ENCODE measurements at places on chromosomes 16 and 17. TPM values are rescaled to one million over a fixed set of nuclear protein-coding genes. Genes with fewer than 3 reads are reported as not detected.
A peak's percentile ranks its signal among the peaks of the same experiment; 100 is the strongest.

Gene UBTF
- total RNA-seq: 39.1 TPM

Gene CCL16
- total RNA-seq: 1.1 TPM

DNA sequence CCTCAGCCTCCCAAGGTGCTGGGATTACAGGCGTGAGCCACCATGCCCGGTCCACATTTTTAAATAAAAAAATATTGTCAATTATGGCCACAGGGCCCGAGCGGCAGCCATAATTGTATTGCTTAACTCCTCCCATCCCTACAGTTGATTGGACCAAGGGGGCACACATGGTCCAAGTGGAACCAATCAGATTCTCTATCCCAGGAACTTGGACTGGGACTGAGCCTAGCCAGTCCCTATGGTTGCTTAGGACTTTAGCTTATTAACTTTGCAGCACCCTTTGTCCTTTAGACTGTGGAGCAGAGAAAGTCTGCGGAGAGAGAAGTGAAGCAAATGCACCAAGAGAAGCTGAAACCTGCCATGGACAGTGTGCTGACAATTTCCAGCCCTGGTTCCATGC, 5.5 kb upstream of the RDM1 start:
- DNase-seq: no peak

- no peak for DNase-seq
Measured at GRCh38 chr16:28283173-28283572, 9.2 kb upstream of the SBK1 start.

GRCh38 chr16:85433477-85433876, 179.6 kb upstream of the GSE1 start:
- DNase-seq: no peak

DNA sequence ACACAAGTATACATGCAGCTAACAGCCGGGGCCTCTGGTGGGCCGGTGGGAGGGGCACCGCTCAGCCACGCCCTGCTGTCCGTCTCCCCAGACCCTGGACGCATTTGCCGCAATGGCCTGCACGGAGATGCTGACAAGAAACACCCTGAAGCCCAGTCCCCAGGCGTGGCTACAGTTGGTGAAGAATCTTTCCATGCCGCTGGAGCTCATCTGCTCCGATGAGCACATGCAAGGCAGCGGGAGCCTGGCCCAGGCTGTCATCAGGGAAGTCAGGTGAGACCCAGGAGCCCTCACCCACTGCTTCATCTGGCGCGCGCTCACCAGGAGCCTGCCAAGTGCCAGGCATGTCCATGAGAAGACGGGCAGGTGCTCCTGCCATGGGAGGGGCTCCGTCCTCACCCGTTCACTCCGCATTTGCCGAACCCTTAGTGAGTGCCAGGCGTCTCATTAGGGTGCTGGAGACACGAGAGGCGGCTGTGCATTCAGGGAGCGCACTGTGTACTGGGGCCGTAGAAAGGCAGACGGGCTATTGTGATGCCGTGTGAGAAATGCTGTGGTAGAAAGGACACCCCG, 51.4 kb upstream of the ENDOV start:
- peak; percentile 75 for DNase-seq

DNA sequence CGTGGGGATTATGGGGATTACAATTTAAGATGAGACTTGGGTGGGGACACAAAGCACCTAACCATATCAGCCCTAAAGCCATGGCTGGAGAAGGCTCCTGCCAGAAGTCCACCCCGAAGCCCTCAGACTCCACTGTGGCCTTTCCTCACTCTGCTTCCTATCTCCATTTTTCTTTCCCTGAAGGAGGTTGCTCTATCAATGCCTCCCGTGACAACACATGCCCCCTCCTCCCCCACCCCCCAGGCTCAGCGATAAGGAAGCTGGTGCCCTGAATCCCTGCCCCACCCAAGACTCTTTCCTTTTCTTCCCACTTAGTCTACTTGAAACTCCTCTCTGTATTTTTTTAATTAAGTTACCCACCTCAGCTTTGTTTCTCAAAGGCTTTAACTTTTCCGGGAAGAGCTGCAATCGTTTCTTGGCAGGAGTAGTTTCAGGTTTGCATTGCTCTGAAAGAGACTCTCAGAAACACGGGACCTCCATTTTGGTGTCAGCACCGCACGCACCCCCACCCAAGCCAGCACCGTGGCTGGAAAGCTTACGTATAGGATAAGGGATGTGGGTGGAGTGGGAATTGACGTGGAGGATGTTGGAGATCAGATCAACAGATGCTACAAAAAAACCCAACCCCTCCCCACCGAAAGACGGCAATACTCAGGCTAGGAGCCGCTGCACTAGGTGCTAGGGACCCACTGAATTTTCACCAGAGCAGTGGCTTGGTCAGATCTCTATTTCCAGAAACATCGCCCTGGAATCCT, 15.2 kb upstream of the CA4 start:
- DNase-seq: peak; percentile 63

DNA sequence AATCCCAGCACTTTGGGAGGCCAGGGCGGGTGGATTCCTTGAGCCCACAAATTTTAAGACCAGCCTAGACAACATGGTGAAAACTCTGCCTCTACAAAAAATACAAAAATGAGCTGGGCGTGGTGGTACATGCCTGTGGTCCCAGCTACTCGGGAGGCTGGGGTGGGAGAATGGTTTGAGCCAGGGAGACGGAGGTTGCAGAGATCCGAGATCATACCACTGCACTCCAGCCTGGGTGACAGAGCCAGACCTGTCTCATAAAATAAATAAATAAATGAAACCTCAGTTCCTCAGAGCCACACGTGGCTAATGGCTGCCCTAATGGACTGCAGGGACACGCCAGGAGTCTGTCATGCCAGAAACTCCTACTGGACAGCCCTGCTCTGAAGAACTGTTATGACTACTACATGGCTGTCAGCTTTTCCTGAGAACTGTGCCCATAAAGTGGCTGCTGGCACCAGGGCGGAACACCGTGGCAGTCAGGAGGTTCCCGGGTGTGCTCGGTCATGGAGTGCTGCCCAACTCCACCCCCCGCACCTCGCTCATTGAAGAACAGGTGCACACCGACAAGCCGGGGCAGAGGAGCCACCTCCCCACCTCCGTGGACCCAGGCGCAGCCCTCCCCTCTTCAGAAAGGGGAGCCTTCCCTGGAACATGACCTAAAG, 4.3 kb downstream of the TMEM11 start:
- DNase-seq: no peak

DNA sequence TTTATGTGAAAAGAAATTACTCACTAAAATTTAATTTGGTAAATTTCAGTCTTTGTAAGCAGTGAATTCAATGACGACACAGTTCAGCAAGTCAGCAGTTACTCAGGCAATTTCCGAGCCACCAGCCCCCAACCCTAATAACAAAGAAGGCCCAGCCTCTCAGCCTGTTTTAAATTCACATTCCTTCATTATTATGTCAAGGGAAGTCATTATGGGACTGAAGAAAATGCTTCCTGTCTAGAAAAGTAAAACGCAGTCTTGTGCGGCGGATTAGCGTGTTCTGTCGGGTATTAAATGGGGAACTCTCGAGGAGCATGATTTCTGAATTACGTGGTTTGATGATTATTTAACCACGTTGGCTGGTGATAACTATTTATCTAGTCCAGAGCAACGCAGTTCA, 177.6 kb downstream of the AIPL1 start:
- no peak for DNase-seq

DNA sequence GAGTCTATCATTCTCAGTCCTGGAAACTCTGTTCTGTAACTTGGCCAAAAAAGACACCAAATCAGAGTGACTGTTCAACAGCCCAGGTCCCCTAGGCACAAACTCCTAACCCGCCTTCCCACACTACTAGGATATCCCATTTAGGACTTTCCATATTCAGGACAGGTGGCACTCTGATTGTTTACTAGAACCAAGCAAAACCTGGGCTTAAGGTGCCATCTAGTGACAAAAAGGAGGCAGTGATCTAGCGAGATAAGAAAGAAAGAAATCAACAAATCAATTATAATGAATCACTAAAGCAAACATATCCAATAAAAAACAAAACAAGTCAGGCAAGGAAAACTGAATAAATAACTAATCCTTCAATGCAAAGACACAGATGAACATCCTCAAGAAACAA, 203.9 kb downstream of the CEP112 start:
- DNase-seq: no peak

Gene KCNH6
- not detected for total RNA-seq

GRCh38 chr17:49501496-49501895, 6.4 kb downstream of the NGFR start:
- DNase-seq: no peak

GRCh38 chr17:2108170-2108569, 53.3 kb downstream of the HIC1 start:
- DNase-seq: no peak

GRCh38 chr17:53032861-53033271, 789.9 kb upstream of the KIF2B start:
- no peak for DNase-seq

GRCh38 chr17:44983563-44983962, 15.5 kb upstream of the C1QL1 start:
- no peak for DNase-seq

DNA sequence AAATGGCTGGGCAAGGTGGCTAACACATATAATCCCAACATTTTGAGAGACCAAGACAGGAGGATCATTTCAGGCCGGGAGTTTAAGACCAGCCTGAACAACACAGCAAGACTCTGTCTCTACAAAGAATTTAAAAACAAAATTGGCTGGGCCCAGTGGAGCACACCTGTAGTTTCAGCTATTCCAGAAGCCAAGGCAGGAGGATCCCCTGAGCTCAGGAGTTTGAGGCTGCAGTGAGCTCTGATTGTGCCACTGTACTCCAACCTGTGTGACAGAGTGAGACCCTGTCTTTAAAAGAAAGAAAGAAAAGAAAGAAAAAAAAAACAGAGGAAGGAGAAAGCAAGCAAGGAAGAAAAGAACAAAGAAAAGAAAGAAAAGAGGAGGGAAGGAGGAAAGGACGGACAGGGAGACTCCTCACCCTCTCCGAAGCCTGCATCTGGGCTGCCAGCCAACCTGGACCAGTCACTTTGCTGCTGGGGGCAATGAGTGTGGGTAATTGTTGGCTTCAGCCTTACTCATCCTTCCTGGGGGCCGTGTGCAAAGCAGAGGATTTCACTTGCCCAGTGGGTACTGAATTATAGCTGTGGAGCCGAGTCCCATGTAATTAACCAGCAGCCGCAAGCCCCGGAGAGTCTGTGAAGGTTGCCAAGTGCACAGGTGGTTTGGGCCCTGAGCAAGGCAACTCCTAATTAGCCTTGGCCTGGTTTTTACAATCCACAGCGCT, 6.7 kb upstream of the MT4 start:
- DNase-seq: no peak

DNA sequence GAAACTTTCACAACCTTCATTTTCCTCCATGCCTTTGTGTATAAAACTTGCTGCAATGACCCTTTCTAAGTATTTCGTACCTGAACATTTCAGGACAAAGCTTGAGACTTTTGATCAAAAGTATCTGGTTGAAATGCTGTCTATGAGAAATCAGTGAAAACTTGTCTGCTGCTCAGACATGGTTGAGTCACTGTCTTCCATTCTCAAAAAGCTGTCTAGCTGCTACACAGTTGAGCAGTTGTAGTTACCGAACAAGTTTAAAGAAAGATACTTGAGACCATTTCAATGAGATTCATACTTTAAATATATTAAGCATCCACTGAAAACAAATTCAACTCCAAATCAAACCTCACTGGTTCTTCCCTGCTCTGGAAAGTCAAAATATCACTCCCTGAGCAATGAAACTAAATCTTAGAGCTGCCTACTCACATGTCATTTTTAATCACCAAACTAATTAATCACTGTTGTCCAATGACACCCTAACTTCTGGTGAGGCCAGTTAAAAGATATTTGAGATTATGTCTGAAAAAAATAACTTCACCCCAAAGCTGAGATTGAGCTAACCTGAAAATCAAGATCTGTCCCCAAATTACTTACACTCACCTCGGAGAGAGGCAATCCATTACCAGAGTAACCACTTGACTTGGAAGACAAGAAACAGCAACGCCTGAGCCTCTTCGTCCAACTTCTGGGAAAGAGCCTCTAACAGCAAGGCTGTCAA, 488 bp downstream of the TMEM100 start:
- no peak for DNase-seq

GRCh38 chr17:42518755-42519545, 17.1 kb upstream of the NAGLU start:
- DNase-seq: peak; percentile 60

All from aorta (tissue), 5 donors.